BJ (cell line): ENCODE measurements at places on chromosomes 2 and 18.

DNA sequence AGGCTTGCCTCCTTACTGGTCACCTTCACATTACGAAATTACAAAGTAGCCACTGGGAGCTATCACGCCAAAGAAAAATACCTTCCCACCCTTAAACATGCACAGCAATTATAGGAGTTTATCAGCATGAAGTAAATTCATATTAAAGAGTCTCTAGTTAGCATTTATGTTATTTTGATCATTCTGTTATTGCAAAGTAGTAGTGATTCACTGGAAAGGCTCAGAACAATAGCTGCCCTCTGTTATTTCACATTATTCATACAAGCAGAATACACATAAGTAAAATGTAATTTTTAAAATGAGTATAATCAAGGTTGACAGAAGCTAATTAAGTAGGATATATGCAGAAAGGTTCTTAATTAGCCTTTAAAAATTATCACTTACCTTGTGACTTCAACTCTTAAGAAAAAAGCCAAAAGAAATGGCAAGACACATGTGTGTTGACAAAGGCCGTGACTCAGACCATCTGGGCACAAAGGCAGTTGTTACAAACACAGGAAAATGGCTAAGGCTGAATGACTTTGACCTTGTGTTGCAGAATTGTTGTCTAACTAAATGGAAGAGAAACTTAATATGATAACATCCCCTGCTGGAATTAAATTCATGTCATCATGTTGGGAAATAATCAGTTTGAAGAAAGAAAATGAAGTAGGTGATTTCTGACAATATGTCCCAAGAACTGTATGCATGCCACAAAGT lies 108.3 kb downstream of the ARL6IP6 start:
- DNase-seq = peak; percentile 35

DNA sequence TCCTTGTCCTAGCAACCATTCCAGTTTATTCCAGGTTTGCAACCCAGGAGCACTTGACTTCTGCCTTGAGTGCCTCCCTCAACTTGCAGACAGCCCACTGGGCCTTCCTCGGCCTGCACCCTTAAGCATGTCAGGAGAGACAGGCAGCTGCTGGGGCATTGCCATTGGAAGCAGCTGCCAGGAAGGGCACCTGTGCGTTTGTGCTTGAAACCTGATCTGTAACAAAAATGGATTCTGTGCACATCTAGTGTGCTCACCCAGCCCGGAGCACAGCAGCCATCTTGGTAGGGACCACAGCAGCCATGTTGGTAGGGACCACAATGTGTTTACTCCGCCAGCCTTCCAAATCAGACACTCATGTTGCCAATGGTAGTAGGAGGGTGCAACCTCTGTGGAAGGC lies 44.3 kb upstream of the GLI2 start:
- no peak for DNase-seq

- no peak for DNase-seq
Measured at GRCh38 chr2:203835892-203836800, 31.4 kb upstream of the CTLA4 start.

DNA sequence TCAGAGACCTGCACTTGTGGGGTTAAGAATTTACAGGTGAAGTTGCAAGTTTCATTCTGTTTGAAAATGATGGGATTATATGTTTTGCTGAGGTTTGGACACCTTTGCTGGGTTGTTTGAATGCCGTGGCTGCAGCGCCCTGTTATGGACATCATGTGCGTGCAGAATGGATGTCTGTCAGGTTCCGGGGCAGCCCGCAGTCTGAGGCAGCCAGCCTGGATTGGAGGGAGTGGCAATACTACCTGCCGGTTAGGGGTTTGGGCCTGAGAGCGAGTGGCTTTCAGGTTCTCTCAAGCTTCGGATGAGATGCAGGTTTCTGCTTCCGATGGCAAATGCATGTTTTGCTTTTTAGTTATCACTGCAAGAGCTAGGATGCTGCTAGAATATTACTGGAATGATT lies 1.1 kb downstream of the CASP8 start:
- DNase-seq = no peak

DNA sequence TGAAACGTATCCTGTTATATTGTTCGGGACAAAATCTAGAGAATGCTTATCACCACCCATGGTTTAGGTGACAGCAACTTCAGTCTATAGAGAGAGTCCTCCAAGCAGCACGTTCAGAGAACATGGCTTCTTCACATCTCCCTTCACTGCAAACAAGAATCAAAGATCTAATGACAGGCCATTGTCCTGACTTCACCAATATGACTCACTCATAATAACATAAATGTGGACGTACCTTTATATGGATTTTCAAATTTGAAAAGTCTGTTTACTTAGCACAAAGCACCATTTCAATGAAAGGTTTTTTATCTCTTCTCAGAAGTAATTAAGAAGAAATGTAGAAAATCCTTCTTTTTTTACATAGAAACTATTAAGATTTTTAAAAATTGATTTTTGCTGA lies 46.7 kb downstream of the KLF7 start:
- DNase-seq = no peak

DNA sequence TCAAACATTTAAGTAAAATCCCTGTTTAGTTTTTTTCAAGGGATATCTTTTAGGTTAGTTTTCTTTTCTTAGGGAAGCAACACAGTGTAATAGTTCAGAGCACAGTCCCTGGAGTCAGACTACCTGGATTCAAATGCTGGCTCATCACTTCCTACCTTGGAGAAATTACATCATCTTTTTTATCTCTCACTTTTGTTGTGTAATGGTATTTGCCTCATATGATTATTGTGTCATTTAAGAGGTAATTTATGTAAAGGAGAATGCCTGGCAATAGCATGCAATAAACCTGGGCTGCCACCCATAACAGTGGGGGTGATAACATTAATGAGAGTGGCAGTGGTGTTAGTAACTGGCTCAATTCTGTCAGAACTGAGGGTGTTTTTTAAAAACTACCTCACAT lies 26.3 kb downstream of the ERLEC1 start:
- no peak for DNase-seq

DNA sequence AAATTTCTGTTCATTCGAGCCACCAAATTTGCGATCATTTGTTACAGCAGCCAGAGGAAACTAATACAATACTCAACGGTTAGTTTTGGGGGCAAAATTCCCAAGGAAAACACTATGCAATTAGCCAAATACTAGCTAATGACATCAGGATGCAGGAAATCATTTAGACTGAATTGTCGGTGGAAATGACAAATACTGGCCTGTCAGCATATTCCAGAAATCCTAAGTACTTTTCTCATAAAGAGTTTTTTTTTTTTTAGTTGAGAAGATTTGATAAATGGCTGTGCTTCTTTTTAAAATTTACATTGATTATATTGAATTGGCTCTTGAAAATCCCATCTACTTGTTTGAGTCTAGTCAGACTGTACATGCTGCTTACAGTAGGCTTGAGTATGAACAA lies 410.1 kb downstream of the SUCLG1 start:
- DNase-seq = no peak

DNA sequence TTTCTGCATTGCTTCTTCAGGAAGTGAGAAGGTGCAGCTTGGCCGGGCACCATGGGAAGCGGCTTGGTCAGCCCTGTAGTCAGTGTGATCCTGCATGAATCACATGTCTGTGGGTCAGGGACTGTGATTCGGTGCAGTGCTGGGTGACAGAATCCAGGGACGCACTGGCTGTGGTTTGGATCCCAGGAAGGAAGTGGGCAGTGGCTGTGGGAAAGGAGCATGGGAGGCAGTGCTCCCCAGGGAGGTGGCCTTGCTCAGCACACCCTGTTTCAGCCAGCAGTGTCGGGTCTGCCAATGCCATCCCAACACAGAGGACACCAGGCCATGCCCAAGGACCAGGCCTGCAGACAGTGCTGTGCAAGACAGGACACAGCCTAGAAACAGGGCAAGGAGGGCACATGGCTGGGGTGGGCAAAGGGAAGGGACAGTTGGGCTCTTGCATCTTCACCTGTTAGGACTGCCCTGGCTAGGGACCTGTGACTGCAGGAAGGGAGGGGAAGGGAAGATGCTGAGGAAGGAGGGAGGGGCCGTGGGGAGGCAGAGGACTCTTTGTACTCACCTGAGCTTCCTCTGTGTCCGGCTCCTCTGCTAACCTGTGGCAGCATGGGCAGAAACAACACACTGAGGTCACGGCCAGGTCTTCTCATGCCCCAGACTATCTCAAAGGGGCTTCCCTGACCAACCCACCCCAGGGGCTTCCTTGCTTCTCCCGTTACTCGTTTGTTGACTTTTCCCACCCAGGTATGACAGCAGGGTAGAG lies 37.2 kb upstream of the DNMT3A start:
- DNase-seq = no peak

GRCh38 chr18:966759-967576 lies 62.3 kb downstream of the ADCYAP1 start:
- DNase-seq = no peak

DNA sequence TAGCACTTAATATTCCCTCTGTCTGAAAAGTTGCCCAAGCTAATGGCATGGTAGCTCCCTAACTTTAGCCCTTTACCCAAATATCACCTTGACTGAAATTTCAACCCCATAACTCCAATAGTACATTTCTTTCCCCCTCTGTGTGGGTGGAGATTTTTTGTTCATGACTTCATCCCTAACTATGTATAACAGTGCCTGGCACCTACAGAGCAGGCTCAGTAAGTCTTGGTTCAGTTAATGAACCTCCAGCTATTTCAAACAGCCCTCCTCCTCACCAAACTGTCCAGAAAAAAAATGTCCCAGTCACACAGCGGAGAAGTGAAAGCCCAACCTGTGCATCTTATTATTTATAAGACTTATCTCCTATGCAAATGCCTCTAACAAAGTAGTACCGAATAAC lies 18.6 kb downstream of the BUB1 start:
- no peak for DNase-seq

DNA sequence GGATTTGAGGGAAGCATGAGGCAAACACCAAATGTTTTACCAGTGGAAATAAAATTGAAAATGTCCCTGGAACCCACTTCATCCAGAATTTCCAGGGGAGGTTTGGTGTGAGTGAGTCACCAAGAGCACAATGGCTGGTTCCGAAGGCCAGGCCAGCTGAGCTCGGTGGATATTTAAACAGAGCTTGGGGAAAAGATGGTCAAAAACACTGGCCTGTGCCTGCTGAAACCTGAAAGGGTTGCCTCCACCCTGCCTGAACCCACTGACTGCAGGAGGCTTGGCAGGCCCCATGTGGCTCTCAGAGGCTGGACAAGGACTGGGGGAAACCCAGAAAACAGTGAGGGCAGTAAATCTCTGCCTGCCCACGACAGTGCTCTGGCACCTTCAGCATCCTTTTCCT lies 93.9 kb downstream of the TTC32 start:
- DNase-seq = no peak

- no peak for DNase-seq
Measured at GRCh38 chr2:191197096-191197495, 46.3 kb upstream of the STAT4 start.

GRCh38 chr2:204645018-204645773 lies 99.9 kb downstream of the PARD3B start:
- no peak for DNase-seq

DNA sequence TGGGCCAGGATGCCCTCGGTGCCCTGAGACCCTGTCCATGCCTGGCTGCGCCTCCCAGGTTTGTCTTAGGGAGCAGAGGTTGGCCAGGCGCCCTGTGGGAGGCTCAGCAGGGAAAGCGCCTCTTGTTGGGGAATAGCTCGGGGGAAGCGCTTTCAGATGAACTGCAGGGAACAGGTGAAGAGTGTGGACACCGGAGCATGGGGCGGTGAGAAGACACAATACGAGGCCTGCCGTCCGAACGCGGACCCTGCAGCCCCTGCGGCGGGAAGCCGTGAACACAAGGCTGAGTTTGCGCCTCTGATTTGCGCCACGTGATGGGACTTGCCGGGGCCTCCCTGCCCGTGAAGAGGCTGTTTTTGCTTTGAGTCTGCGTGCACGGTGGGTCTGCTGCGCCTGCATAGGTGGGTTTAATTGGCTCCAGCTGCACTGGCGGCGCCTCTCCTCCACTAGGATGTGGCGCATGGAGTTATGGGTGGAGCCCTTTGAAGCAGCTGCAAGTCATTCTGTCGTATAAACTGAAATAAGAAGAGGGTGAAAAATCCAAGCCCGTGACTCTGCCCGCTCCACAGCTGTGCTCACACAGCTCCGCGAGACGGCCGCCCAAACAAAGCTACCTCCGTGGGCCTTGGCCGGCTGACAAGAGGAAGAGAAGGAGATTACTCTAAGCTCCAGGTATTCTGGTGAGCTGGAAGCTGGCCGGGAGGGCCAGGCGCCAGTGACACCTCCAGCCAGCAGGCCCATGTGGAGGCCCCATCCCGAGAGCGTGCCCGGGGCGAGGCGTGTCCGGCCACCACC lies 103.5 kb upstream of the CTDP1 start:
- DNase-seq = peak; percentile 16

DNA sequence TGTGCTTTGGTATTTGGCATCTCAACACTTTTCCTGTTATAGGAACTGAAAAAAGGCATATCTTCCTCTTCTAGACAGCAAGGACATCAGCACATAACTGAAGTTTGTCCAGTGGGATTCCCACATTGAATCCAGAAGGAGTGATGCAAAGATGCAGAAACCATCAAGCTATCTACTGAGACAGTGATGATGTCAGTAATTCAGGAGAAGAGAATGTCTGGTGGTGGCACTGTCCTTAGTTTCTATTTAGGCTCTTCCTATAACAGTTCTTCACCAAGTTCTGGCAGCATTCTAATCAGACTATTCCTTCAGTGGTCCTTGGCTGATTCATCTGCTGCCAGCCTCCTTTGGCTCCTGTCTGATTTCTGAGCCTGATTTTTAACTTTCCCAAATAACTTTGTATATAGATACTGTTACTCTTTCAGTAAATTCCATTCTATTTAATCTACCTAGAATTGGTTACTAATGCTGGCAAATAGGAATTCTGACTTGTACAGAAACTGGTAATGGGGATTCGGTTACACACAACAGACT lies 56.6 kb upstream of the AGPS start:
- DNase-seq = no peak

DNA sequence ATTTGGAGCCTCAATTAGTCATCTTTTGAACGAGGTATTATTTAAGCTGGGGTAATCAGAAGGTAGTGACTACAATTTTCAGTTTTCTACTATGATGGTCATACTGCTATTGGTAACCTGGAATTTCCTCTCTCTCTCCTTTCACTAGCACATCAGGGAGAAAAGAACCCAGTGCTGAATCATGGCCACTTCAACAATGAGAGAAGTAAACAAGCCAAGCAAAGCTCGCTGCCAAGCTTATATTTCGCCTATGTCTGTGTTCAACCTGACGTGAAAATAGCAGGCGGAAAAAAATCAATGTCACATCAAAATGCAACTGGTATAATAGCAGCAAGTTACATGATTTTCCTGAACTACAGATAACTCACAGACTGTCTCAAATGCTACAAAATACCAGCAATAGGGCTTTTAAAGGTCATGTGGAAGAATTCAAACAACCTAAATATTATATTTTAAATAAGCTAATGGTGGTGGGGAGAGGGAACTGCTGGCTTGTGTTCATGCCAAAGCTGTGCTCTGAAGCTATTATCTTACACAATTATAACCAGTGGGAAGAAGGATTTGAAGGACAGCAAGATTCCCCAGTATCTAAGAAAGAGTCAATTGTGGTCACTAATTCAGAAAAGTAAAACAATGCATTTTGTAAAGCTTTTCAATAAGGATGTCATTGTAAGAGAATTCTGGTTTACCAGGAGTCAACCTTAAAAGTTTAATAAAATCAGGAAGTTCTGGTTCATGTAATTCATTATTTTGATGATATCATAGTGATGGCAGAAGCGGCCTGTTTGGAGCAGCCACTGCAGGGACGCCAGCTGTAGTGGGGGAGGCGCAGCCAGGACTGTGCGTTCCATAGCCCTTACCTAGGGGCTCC lies 38.0 kb downstream of the RNF152 start:
- no peak for DNase-seq

GRCh38 chr18:36636237-36636817 lies 192.5 kb downstream of the TPGS2 start:
- DNase-seq = no peak
